ENCODE measurements at places on chromosomes 5 and 9. TPM values are rescaled to one million over a fixed set of nuclear protein-coding genes. Genes with fewer than 3 reads are reported as not detected.
A peak's percentile ranks its signal among the peaks of the same experiment; 100 is the strongest.

DNA sequence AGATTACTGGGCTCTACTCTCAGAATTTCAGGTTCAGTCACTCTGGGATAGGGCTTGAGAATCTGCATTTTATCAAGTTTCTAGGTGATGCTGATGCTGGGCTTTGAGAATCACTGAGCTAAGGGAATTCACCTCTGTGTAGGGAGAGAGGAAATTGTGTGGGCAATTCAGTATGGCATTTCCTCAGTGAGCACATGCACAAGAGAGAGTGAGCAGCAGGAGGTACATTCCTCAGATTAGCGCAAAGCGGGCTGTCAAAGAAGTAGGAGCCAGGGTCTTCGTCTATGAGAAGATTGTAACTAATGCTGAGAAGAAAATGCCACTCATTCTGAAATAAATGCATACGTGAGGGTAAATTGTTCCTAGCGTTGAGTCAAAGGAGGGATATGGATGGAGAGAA is 175.9 kb downstream of the KIF4B start:
- no peak for DNase-seq

DNA sequence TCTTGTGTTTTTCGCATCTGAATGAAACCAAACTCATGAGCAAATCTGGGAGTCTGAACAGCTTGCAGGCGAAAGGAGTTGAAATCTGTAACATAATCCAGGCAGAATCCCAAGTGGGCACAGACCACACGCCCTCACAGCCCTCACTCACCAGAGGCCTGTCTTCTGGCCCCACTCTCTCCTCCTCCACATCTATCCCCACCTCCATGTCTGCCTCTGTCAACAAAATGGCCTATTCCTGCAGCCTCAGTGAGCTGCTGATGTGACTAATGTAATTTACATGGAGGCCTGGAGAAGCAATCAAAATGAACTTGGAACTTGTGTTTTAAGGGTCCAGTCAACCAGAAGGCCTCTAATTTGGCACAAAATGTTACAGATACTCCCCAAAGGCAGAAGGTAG is 136.6 kb downstream of the GNA14 start:
- DNase-seq, result no peak

ARL10 gene
- total RNA-seq, result 8.8 TPM

TLX3 gene
- not detected for total RNA-seq

- DNase-seq, result no peak
Measured at GRCh38 chr5:88694023-88694679, 188.8 kb downstream of the MEF2C start.

GRCh38 chr9:107989544-107989943 is 500.0 kb upstream of the KLF4 start:
- DNase-seq, result no peak

GRCh38 chr5:616484-617039 is 4.4 kb downstream of the CEP72 start:
- DNase-seq, result no peak

DNA sequence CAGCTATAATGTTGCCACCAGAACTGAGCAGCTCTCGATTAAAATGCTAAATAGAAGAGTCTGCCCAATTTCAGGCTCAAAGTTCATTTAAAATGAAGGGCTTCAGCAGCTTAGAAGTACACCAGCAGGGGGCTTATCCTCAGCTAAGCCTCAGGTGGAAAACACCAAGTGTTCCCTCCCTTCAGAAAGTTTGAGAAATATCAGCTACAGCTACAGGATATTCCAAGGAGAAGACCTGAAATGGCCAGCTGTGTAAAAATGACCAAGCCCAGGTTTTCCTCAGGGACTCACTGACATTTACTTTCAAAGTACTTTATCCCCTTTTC is 395.4 kb downstream of the DTWD2 start:
- no peak for DNase-seq

PTGES gene
- total RNA-seq, result 1.6 TPM

ISCA1 gene
- total RNA-seq, result 69.2 TPM

DNA sequence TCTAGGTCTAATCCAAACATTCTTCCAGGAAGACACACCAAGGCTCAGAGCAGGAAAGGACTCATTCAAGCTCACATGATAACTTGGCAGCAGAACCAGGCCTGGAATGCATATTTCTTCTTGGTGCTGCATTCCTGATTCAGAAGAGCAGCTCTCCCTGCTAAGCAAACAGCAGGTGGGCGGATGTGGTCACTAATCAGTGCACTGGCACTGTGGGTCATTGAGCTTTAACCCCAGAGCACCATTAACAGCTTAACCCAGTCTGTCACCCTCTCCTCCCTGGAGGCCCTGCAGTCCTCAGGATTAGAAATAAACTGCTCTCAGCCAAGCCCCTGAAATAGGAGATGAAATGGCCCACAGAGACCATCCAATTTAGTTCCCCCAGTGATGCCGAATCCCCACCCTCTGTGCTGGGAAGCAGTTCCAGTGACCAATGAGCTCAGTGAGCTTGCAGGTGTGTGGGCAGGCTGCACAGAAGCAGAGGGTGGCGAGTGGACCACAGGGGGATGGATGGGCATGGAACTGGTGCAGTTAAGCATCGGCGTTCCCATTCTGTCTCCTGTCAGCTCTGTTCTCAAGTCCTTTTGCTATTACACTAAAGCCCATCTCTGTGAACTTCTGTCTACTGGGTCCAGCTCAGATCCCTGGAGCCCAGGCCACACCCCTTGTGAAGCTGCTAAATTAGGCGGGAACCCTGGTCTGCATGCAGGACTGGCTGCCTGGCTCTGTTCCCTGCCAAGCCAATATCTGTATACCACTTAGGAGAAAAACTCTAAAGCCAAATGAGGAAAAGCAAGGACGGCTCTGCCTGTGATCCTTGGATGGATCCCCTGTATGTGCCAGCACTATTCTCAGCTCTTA is 16.6 kb upstream of the MEGF9 start:
- DNase-seq, result peak; percentile 29

- DNase-seq, result no peak
Measured at GRCh38 chr9:133733796-133734533, 4.2 kb downstream of the SARDH start.

ACOT12 gene
- not detected for total RNA-seq

DNA sequence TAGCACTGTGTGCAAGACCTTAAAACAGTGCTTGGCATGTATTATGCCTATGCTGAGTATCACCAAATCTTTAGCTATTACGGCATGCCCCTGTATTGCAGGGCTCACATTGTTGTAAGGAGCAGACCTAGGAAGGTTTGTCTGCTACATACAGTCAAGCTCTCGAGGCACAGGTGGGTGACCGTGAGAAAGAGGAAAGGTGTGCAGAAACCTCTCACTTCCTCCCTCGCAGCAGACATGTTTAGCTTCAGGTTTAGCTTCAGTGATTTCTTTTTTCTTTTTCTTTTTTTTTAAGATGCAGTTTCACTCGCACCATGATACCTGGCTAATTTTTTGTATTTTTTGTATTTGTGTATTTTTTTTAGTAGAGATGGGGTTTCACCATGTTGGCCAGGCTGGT is 275.8 kb upstream of the RIOK2 start:
- no peak for DNase-seq

- DNase-seq, result no peak
Measured at GRCh38 chr9:130243882-130244170, 21.7 kb upstream of the HMCN2 start.

- no peak for DNase-seq
Measured at GRCh38 chr9:73118898-73119554, 32.6 kb upstream of the ANXA1 start.

PTPRD gene
- total RNA-seq, result 25.2 TPM

DNA sequence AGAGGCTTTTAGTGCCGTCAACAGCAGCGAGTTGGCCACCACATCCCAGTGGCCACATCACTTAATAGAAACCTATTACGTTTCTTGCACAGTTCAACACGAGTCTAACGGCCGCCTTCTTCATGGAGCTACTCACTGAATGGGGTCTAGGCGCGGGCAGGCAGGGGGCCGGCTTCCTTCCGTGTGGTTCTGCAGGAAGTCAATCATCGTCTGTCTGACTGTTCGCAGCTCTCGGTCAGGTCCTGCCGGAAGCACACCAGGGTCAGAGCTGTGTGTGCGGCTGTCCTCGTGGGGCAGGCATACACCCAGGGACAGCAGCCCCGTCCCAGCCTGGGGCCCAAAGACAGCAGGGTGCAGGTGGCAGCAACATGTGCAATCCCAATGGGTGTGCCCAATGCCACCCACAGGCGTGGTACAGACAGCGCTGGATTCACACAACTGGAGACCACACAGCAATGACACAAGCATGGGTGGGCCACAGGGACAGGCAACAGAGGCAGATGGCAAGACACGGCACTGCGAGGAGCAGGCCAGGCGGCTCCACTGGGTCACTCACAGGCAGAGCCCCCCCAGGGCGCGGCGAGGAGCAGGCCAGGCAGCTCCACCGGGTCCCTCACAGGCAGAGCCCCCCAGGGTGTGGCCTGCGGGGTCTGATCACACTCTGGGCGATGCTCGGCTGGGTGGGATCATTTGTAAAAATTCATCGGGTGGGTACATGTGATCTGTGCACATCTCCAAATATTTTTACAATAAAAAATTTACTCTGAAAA is 19.1 kb upstream of the LHX3 start:
- DNase-seq, result no peak

DNA sequence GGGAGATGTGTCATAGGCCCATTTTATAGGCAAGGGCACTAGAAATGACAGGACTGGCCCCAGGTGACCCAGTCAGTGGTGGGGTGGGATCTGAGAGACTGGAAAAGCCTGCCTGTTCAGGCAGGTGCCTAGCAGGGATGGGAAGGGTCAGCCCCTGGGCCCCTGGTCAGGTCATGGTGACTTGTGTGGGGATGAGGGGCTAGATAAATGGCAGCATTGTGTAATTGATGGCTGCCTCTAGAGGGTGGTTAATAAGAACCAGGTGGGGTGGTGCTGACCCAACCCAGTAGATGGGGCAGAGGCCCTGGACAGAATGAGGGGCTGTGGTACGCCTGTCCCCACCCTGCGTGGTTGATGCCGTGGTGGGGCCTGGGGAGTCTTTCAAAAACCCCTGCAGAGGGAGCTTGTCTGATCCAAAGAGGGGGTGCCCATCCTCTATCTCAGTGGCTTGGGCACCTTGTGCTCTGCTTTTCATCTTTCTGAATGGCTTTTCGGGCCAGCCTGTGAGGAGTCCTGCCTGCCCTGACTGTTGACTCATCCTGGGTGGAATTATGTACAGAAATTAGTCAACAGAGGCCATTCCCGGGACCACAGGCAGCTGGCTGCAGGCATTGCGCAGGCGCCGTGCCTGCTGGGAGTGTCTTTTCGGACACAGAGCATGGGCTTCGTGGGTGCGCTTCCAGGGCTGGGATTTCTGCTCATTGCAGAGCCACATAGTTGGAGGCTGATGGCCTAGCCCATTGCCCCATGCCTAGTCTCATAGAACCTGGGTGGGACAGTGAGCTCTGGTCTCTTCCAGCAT is 93.6 kb upstream of the PITX1 start:
- no peak for DNase-seq

GRCh38 chr9:34654323-34655051 is 2.5 kb downstream of the IL11RA start:
- DNase-seq, result peak; percentile 79

DNA sequence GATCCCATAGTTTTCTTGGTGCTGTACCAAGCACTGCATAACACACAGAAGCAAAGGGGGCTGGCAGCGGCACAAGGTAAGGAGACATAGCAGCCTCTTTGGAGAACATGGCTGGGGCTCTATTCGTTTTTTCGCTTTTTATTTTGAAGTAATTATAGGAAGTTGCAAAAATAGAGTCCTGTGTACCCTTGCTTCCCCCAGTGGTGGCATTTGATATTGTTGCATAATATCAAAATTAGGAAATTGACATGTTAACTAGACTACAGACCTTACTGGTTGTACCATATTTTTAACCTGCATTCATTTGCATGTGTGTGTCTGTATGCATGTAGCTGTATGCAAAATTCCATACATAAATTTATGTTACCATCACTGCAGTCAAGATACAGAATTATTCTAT is 6.6 kb upstream of the UBQLN1 start:
- DNase-seq, result no peak

- no peak for DNase-seq
Measured at GRCh38 chr9:134556531-134557068, 85.0 kb upstream of the COL5A1 start.

- no peak for DNase-seq
Measured at GRCh38 chr5:77960863-77961396, 184.8 kb upstream of the TBCA start.

GRCh38 chr9:121349009-121349408 is 21.0 kb downstream of the STOM start:
- DNase-seq, result no peak

DNA sequence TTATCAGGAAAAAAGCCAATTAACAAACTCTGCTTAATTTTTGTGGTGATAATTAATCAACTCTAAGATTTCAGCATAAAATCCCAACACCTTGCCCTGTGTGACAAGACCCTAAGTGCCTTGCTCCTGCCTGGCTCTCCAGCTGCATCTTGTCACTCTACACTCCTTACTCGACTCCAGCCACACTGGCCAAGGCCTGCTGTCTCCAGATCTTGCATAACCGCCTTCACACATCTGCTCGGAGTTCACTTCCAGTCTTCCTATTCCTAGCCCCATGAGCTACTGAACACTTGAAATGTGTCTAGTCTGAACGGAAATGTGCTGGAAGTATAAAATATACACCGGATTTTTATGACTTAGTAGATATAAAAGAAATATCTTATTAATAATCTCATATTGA is 259.6 kb downstream of the EPB41L4A start:
- peak; percentile 74 for DNase-seq

DNA sequence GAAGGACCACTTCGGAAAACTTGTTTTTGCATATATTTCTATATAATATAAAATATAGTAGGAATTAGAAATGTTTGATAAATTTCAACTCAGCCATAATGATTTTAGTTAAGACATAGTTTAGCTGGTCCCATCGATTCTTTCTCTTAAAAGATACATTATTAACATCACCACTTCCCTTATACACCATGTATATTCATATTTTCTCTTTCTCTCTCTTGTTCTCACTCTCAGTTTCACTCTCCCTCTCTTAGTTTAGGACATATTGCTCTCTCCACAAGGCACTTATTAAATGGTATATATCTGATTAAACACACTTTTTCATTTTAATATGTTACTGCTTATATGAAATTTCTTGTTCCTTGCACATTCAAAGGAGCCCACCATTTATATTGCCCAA is 90.1 kb upstream of the RASEF start:
- no peak for DNase-seq

OR1J2 gene
- total RNA-seq, result not detected

- DNase-seq, result no peak
Measured at GRCh38 chr9:98573749-98574278, 134.9 kb downstream of the GABBR2 start.

DNA sequence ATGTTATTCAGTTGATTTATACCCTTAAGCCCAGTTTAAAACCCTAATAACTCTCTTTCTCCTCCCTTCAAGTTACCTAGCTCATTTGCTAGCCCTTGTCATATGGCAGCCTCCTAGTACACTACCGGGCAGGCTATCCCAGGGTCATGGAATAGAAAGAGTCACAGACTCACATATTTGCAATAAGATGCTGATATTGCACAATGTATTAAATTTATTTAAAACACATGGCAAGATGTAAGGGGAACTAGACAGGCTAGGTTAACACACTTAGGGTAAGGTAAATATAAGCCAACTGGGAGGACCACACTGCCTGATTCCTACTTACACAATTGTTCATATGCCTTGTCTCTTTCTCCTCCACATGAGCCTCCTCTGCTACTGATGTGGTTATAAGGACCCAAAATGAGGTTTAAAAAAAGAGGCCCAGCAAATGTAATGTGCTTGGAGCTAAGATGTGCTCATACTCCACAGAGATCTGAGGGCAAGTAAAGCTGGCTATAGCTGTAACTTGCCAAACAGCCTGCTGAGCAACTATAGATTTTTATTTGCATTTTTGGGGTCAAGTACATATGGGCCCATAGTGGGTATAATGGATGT is 130.0 kb downstream of the ENC1 start:
- DNase-seq, result no peak
